Posterior vena cava (tissue), 2 donors: ENCODE measurements at places on chromosomes 12 and 14. TPM values are rescaled to one million over a fixed set of nuclear protein-coding genes. Genes with fewer than 3 reads are reported as not detected.

DNA sequence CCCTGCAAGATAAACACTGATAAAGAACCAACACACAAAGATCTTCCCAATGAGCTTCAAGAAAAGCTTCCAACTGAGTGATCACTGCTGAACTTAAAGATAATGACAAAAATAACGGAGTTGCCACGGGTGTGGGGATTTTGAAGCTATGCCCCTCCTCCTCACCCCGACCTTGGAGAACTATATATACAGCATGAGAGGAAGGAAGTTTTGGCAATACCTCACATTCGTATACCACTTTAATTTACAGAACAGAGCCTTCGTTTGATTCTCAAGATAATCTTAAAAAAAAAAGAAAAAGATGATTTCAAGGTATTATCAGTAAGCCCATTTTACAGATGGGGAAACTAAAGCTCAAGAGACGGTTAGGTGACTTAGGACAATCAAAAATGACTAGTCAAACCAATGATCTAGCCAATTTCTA is 715 bp downstream of the NEK9 start:
- no peak for DNase-seq

DNA sequence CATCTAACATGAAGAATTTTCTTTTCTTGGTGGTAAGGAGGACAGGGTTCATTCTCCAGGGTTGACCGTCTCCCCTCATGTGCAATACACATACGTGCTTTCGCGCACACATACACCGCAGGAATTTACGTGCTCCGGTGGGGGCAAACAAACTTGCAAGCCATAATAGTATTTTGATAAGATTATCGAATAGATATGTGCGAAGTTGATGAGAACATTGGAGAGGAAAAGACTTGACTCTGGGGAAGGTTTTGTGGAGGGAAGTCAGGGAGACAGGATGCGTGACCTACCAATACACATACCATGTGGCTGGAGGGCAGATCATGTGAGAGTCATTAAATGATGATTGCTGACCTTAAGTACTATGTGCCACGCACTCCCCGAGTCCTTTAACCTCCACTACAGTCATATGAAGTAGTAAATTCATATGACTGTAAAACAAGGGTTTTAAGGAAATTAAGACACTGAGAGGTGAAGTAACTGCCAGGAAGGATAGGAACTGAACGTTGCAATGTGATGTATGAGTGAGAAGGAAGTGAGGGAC is 921 bp downstream of the RAD51B start:
- DNase-seq, result no peak

- no peak for DNase-seq
Observed at GRCh38 chr12:24488091-24488596, 460.8 kb downstream of the BCAT1 start.

DNA sequence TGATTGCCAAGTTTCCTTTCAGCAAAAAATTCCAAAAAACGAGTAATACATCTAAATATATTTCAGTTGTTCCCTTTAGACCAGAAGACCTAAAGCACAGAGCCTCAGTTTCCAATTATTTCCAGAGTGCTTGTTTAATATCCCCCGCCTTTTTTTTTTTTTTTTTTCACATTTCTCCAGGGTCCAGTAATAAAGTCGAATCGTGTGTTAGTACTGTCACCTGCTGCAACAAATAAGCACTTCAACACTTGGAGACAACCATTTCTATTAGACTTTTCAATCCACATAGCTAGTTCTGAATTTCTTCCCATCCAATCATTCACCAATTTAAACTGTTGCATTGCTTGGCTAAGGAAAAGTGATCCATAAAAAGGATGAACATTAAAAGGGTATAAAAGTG is 13.6 kb downstream of the PDE6H start:
- DNase-seq, result no peak

POTEG gene
- not detected for total RNA-seq

HOXC10 gene
- total RNA-seq, result 35.5 TPM

DNA sequence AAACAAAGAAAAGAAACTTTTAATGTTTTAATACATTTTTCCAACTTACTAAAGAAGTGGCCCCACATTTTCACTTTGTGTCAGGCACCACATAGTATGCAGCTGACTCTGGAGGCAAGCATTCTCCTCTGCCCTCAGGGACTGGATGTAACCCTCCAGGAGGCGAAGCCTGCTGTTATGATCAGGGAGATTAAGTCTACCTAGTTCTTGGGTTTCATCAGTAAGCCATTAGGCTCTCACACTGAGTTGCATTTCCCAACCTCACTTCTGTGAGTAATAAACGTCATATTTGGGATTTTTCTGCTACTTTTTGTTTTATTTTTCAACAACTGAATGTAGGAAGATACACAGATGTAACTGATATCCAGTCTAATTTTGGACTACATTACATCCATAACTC is 101.2 kb upstream of the LRFN5 start:
- DNase-seq, result no peak

DNA sequence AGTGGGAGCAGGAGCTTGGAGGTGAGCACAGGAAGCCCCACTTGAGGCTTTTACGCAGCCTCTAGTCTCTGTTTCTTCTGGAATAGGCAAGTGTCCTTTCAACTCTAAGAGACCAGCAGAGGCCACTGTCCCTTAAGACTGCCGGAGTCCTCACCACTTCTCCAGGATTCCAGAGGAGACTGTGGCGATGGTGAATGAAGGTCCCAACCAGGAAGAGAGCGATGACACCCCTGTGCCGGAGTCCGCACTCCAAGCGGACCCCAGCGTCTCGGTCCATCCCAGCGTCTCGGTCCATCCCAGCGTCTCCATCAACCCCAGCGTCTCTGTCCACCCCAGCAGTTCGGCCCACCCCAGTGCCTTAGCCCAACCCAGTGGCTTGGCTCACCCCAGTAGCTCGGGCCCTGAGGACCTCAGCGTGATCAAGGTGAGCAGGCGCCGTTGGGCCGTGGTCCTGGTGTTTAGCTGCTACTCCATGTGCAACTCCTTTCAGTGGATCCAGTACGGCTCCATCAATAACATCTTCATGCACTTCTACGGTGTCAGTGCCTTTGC is 442 bp downstream of the FLVCR2 start:
- peak; percentile 82 for DNase-seq

GRCh38 chr12:71694099-71694820 is 8.4 kb downstream of the TMEM19 start:
- no peak for DNase-seq

GRCh38 chr12:56110571-56110970 is 5.9 kb upstream of the RPL41 start:
- DNase-seq, result no peak

SLC7A8 gene
- total RNA-seq, result 17.4 TPM

DNA sequence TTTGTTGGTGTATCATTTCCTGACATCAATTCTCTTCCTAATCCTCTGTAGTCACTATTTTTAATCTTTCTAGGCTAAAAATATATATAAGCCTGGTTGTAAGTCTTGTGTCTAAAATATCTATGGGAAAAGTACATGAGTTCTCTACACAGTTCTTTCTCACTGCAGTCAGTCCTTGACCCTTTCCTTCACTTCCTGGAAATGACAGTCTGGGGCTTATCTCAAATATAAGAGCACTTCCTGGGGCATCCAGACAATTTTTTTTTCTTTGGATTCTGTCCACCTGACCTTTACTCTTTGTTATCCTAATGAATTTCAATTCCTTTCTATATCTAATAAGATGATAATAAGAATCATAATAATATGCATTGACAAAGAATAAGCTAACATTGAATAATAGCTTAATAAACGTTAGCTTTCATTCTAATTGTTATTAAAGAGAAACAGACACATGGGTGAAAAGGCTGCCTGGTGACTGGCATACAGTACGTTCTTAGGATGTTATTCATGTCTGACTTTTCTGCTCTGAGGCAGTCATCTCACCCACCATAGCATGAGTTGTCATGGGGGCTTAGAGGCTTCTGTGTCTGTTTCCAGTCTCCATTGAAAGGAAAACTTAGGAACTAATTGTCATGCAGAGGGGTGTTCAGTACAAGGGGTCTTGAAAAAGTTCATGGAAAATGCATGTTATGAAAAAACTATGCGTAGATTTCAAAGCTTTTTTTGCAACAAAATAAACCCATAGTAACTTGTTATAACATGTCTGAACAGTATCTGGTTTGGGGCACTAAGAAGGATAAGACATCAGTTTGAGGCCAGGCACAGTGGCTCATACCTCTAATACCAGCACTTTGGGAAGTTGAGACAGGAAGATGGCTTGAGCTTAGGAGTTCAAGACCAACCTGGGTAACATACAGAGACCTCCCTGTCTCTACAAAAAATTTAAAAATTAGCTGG is 66.2 kb upstream of the DNM1L start:
- no peak for DNase-seq

DNA sequence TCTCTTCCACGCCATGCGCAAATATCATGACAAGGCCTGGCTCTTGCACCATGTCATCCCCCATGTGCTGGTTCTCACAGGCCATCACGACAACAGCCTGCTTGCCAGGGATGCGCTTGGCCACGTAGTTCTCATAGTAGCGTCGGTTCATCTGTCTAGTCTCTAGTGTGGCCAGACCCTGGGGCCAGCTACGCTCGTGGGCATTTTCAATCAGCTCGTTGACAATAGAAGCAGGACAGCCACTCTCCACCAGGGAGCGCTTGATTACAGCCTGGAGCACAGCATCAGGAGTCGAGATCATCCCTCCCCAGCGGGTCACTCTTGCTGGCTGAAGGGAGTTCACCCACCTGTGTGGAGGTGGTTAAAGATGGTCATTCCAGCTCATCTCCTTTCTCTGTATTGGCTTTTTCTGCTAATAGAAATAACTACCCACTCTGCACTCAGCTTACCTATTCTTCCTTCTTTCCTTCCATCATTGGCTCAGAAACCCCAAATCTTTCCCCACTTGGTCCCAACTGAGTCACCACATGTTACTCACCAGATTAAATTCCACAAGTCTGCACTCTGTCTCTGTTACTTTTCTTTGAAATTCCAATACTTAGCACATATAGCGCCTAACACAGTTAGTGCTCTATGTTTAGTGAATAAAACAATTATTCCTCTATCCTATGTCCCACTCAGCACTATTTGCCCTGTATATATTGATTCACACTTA is 15.1 kb downstream of the RNF41 start:
- peak; percentile 81 for DNase-seq

DNA sequence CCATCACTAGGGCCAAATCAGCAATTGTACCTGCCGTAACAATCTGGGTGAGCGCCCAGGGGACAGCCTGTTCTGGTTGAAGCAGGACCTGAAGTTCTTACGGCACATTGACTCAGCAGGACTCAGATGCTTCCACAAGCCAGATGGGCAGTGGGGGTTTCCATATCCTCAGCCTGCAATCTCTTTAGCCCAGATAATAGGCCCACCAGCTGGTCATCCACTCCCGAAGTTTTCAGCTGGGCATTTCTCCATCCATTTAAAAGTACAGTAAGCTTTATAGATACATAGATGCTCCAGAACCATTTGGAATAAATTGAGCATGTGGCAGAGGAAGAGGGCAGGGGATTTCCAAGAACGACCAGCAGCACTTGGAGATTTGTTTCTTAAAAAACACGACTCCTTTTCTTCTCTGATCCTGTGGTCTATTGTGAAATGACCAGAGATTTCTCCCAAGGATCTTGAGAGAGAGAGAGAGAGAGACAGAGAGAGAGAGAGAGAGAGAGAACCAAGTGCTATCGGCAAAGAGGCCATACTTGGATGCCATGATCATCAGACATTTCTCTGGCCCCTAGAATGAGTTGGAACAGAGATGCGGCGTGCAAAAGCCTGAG is 74.8 kb upstream of the PLXNC1 start:
- no peak for DNase-seq

GALNT16 gene
- 23.4 TPM for total RNA-seq

FNTB gene
- 14.8 TPM for total RNA-seq

DNA sequence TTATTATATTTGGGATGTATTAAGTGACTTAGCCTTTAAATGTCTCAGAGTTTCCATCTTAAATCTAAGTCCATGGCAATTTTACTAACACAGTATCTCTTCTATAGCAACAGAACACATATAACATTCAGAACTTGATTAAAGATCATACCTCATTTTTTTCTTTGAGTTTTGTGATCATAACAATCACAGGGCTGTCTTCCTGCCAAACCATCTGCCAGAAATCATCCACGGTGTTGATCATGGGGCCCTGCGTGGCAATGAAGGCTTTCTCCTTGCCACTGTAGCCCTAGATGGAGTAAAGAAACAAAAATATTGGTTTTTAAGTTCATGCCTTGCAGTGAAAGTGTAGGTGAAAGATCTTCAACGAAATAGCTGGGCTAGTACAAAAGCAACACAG is 46.7 kb upstream of the PTPRB start:
- no peak for DNase-seq

DNA sequence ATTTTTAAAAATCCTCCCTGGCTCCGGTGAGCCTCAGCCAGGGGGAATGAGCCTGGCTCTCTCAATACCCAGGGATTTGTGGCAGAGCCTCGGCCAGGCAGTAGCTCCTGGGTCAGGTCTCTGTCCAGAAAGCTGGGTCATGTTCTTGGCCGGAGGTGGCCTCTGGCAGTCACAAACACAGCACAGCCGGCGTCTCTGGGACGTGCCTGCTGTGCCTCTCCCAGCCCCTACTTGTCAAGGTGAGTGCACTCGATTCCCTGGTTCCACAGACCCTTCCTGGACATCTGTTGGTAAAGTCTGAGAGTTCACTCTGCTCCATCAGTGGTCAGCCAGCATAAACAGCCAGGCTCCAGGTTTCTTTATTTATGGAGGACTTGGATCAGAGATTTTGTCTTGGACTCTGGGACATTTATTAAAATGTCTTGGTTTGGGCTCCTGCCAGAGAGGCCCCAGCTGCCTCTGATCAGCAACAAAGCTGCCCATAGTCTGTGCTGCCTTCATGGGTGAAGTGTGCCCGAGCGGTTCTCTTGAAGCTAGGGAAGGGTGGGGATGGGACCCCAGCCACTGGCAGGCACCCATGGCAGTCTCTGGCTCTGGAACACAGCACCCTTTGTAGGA is 56.7 kb downstream of the DGLUCY start:
- DNase-seq, result no peak

DNA sequence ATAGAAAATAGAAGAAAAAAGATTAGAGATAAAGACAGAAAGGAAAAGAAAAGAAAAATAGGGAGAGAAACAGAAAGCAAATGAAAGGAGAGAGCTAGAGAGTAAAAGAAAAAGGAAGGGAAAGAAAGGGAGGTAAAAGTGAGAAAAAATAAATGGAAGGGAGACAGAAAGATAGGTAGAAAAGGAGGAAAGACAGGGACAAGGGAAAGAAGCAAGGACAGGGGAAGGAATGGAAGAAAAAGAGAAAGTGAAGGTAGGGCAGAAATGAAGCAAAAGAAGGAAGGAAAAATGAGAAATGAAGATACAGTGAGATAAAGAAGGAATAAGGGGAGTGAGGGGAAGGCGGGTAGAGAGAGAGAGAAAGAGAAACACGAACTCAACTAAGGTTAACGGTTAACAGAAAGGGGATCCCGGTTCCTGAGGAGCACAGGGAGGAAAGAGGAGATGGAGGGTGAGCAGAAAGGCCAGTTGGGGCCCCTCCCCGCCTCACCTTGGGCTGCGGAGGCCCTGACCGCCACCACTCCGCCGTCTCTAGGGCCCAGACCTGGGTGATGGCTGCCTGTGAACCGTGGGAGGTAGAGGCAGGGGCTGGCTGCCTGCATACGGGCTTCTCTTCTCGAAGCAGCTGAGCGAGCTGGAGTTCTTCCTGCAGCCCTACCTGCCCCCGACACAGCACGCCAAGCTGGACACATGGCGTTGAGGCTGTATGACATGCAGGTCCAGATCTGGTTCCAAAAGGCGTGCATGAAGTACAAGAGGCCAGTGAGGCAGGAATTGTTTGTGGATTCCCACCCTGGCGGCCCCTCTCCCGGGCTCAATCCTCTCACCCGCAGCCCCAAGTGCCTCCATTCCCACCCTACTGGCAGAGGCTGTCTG is 59.5 kb downstream of the SMUG1 start:
- no peak for DNase-seq

GRCh38 chr12:73226593-73226992 is 954.4 kb downstream of the TRHDE start:
- DNase-seq, result no peak

- no peak for DNase-seq
Observed at GRCh38 chr14:100096656-100097055, 31.4 kb downstream of the EVL start.

GDF11 gene
- 11.0 TPM for total RNA-seq
